ENCODE measurements at places on chromosomes 16 and 17. TPM values are rescaled to one million over a fixed set of nuclear protein-coding genes. Genes with fewer than 3 reads are reported as not detected.

DNA sequence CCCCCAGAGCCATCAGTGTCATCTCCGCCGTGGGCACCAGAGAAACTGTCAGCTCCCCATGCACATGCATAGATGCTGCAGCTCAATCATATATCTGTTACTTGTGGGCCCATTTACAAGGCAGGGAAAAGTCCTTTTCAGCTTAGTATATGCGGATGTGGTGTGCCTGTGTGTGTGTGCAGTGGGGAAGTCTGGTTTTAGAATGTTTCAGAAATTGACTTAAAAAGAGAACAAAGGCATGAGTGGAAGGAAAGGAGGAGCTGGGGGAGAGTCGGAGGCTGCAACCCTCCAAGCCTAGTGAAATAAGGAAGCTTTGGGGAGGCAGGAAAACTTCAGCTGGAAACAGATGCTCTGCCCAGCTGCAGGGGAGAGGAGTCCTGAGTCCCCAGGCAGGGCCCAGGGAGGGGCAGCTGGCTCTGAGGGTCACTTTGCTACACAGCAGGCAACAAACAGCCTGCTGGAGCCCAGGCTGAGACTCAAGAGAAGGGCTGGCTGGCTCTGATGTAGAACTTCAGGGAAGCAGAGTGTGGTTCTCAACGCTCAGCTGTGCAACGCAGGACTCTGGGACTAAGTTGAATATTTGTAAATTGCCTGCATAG lies 11.1 kb upstream of the CD300LD start:
- no peak for DNase-seq

- no peak for DNase-seq
These were observed 58.5 kb downstream of the HS3ST3B1 start for GRCh38 chr17:14359163-14360020.

GRCh38 chr16:212999-213398 lies 16.2 kb downstream of the LUC7L start:
- DNase-seq = no peak

GRCh38 chr17:62625870-62626200 lies 1.6 kb upstream of the MRC2 start:
- DNase-seq = no peak

DNA sequence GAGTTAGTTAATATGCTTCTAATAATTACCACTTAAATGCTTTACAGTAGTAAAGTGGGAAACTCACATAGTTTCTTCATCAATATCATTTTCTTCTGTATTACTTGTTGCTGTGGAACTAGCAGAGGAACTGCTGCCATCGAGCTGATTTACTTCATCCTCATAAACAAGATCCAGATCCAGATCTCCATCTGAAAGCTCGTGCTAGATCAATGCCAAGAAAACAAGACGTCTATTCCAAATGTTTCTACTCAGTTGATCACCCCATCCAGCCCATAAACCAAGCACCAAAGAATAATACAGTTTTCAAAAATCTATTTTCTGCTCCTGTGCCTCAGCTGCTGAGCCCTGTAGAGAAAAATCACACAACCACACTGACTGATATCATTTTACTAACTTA lies 59.1 kb downstream of the TRIM37 start:
- no peak for DNase-seq

DNA sequence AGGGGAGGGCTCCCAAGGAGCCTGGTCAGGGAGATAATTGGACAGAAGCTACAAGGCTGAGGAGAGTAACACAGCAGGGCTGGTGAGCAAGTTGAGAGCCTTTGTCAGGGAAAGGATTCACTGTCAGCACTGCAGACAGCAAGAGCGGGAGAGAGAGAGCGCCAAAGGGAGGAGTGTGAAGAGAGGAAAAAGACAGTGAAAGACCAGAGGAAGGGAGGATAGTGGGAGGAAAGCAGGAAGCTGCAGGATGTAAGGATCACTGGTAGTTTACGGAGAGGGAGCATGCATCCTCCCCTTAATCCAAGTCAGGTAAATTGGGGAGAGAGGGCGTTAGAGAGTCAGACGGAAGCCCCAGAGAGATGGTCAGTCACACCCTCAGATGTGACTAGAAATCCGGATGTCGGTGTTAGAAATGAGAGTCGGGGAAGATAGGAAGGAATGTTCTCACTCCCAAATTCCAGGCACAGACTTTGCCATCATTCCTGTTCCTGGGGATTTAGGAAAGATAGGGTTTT lies 13.8 kb upstream of the SPOP start:
- DNase-seq = no peak

DNA sequence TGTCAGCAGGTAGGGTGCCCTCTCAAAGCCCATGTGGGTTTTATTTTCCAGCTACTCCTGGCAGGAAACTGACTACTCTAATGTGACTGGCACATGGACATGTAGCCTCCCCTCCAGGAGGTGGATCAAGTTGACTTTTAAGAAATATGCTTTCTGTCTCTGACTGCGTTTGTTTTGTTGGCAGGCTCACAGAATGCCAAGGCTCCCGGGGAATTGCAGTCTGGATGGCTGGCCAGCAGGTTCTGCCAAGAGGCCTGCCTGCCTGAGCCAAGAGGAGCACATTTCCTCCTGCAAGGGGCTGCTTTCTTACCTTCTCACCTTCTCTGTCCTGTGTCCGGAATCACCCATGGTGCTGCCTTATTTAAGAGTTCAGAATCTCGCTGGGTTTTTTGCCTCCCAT lies 217.3 kb upstream of the ERCC4 start:
- no peak for DNase-seq

DNA sequence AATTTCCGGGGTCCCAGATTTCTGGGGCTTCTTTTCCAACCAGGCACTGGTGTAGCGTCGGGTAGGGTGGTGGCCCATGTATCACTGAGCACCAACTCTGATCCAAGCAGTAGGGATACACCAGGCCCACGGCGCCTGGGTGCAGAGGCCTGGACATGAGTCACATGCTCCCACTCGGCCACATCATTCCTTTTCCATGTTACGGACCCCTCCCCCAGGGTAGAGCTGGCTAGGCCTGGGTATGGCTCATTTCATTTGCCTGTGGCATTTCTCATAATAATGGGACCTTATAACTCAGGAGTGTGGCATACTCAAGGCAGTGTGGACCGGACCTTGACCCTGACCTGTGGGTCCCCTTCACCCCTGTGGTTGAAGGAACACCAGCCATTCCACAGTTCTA lies 18.0 kb upstream of the NDRG4 start:
- no peak for DNase-seq

DNA sequence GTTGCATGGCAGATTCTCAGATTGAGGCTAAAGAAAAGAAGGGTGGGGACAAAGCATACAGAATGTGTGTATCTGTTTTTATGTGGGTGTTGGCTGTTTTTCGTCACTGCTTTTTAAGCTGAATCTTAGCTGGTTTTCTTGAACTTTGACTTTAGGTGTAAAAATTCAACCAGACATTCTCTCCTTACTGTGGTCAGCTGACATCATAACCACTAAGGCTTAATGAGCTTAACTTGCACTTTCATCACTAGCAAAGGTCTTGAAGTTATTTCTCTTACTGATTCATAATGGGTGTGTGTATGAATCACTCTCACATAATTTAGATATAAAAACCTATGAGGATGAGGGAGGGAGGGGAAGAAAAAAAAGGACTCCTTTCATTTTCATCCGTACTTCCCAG lies 4.0 kb upstream of the CDC6 start:
- no peak for DNase-seq

GRCh38 chr16:75022567-75022966 lies 23.7 kb downstream of the ZNRF1 start:
- no peak for DNase-seq

DNA sequence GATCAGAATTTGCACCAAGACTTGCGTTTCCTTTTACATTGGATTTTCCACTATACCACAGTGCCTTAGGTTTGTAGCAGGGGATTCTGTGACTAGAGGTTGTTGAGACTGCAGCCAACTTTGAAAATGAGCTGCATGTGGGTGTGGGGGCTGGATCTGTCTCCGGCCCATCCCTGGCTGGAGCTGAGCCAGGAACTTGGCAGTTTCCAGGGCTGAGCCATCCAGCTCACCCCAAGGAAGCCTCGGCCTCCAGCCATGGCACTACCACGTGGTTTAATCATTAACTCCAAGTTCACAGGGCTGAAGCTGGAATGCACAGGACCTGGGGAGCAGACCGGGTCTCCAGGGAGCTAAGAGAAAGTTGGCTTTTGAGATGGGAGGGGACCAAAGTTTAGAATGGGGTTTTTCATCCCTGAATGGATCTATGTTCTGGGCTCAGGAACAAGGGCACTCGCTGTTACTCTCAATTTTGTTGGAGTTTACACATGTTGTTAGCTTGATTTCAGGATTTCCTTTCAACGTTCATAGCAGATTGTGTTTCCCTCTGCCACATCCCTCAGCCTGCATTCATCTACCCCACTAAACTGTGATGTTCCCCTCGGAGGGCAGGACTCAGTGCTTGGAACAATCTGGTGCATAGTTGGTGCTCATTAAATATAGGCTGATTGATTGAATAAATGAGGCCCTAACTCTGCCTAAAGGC lies 42.3 kb upstream of the HNF1B start:
- DNase-seq = no peak

- DNase-seq = no peak
These were observed 13.8 kb upstream of the CTCF start for GRCh38 chr16:67548265-67549126.

- no peak for DNase-seq
These were observed 99.8 kb downstream of the CDH11 start for GRCh38 chr16:65021852-65022595.

RND2 gene
- 1.6 TPM for total RNA-seq

ARHGAP44 gene
- total RNA-seq = 5.8 TPM
